ENCODE measurements at places on chromosomes 12 and 14.

DNA sequence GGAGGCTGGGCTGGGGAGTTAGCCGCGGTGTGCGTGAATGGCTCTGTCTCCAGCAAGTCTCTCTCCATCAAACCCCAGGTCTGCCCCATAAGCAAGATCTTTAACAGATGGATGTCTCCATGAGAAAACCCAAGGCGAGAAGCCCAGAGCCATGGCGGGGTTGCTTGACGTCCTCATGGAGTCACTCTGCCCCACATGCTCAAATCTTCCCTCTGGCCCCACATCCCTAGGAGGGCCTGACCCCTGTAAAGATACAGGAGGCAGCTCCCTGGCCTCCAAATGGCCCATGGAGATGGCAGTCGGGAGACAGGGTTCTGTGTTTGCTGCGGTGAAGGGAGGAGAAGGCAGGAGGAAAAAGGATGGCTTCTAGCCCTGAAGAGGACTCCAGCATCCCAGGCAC is 49.3 kb downstream of the C14orf132 start:
- no peak for DNase-seq

DNA sequence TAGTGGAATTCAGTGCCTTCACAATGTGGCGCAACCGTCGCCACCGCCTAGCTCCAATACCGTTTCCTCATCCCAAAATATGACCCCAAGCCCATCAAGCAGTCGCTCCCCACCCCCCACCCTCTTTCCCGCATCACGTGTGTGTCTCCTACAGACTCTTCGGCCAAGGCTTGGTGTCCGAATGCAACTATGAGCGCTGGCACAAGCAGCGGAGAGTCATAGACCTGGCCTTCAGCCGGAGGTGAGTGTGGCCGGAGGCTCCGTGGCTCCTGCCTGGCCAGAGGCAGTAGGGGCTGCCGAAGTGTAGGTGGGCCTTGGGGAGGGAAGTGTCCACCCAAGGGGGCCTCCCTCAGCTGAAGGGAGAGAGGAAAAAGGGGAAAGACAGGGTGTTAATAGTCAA is 15.8 kb downstream of the CYP46A1 start:
- DNase-seq: no peak

DNA sequence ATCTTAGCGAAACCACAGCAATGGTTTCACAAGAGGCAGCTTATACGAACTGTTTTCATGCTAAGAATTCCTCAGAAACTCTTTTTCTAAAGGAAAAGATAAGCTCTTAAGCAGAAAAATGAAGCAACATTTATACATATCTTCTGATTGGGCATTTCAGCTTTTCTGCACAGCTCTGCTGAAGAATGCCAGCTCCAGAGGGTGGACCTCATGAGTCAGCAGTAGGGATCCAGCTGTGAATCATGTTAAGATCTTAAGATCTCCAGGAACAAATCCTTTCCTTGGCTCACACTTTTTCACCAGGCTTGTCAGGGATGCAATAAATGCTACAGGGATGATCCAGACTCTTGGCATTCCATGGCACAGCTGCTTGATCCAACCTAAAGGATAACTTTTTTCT is 477.1 kb upstream of the CCDC196 start:
- peak; percentile 53 for DNase-seq

- no peak for DNase-seq
Measured at GRCh38 chr12:32377344-32378055, 21.9 kb upstream of the FGD4 start.

- DNase-seq: no peak
Measured at GRCh38 chr14:93676416-93676958, 111.8 kb downstream of the PRIMA1 start.

- no peak for DNase-seq
Measured at GRCh38 chr12:118840399-118840798, 140.9 kb upstream of the SRRM4 start.

DNA sequence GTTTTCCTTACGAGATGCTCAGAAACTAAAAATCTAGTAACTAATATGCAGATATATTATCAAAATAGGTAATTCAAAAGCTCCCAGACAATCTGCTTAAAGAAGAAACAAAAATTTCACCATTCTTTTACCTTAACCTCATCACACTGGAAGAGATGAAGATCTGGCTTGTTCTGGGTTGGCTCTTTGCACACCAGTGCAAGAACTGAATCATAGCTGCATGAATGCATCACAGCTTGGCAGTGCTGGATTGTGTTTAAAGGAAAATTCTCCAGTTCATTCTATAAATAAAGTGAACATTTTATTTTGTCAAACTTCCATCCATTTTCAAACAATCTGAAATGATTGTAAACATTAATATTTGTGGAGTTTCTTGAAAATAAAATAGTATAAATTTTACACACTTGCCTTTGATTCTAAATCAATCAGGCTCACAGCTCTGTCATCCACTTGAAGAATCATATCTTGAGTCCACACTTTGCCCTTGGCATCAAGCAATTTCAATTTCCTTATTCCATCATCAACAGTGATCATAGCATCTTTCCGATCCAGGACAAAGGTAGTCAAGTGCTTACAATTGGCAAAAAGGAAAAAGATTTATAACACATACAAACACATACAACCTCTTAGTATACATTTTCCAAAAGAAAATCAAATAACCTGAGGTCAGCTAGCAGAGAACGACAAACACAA is 119.8 kb downstream of the EPS8 start:
- peak; percentile 14 for DNase-seq

- no peak for DNase-seq
Measured at GRCh38 chr14:50808053-50808452, 22.9 kb downstream of the NIN start.

- DNase-seq: no peak
Measured at GRCh38 chr14:99173086-99173485, 98.9 kb downstream of the BCL11B start.

DNA sequence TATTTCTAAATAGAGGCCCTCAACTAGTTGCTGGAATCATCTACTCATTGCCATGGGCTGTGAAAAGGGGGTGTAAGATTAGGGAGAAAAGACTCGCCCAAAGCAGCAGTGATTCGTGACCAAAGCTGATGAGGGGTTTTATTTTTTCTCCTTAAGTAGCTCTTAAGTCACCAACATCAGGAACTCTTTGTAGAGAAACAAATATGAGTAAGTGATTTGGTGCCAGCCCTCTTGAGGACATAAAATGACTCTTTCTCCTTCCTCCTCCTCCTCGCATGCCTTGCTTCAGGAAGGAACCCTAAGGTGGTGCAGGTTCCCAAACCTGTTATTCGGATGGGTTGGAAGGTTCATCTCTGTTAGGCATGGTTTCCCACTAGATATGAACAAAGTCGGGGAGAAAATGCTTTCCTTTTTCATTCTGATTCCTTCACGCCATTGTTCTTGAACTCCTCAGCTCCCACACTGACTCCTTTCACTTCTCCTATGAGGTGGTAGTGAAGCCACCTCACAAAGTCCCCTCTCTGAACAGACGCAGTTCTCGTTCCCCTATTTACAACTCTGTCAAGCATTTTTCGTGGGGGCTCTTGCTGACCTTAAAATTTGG is 113.4 kb downstream of the ETV6 start:
- no peak for DNase-seq

- no peak for DNase-seq
Measured at GRCh38 chr12:67957383-67957782, 31.9 kb upstream of the IFNG-AS1 start.

- no peak for DNase-seq
Measured at GRCh38 chr14:53628732-53629430, 327.7 kb downstream of the BMP4 start.

- no peak for DNase-seq
Measured at GRCh38 chr14:65833267-65833880, 420.8 kb downstream of the FUT8 start.

- no peak for DNase-seq
Measured at GRCh38 chr12:15620741-15621539, 168.2 kb downstream of the EPS8 start.

- DNase-seq: peak; percentile 30
Measured at GRCh38 chr12:89016970-89017778, 335.1 kb downstream of the DUSP6 start.

DNA sequence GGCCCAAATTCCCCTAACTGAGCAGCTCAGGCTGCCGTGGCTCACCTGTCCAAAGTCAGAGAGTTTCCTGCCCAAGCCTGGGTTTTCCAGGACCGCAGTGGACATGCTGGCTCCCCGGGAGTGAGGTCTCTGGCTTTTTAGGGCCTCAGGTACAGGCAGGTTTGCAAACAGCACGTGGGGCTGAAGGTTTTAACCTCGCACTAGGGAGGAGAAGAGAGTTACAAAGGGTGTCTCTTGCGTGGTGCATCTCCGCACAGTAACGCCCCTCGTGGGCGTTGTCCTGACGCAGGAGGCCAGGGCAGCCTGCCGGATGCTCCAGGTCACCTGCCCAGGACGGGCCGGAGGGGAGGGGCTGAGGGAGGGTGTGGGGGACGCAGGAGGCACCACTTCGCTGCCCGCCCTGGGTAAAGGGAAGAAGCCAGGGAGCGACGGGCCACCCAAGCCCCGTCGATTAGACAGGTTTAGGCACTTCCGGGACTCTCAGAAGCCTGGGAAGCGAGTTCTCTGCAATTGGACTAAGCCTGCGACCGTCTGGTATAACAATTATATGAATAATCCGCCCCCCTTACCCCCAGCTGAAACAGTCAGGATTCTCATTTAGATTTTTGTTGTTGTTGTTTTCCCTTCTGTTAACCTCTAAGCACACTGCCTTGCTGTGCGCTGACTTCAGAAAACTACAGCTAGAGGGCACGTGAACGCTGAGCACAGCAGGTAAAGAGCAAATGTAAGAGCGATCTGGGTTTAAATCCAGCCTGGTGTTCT is at the start of gene PAH:
Gene PAH (minus strand): TSS at position 219 of the 762 bp plus-strand sequence. CDS start 114 bp downstream, at position 105.
- no peak for DNase-seq

- no peak for DNase-seq
Measured at GRCh38 chr14:64728856-64729255, 24.6 kb downstream of the PLEKHG3 start.

DNA sequence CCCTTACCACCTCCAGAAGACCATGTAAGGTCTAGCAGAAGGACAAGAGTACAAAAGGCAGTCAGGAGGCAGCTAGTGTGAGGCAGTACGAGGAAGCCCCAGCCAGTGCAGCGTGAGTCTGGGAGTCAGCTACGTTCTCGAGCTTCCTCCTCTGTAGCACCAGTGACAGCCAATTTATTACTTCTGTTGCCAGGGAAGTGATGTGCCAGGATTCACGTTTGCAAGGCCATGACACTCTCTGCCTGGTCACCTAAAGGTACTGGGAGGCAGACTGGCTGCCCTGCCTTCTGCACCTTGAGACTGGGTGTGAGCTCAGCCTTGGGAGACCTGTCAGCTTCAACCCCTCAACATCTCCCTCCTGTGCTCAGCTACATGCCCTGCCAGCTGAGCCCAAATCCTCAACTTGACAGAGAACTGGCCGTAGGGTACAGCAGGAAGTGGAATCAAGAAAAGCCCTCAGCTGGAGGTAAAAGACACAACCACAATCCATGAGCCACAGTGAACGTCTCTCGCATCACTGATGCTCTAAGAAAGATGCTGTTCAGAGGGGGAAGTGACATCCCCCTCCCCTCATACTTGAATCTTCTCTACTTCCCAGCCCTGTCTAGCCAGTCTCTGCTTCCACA is 182.5 kb upstream of the RGS6 start:
- DNase-seq: no peak

- no peak for DNase-seq
Measured at GRCh38 chr12:86735851-86736250, 479.7 kb upstream of the MGAT4C start.

DNA sequence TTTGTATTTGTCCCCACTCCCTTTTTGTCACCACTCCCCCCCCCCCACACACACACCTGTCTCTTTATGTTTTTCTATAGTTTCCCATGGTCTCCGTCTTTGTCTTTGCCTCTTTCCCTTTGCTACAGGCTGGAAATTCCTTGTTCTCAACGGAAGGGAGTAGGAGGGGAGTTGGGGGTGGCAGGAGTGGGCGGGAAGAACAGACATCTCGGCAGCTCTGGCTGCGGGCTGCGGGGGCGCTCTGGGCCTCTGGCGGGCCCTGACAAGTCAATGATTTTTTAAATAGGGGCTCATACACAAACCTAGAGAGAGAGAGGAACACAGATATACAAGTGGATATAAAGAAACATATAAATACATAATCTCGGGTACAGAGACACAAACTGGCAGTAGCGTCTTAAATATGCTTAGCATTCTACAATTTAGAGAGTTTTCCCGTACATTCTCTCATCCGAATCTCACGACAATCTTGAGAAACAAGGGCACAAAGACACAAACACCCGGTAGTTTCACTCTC is 2.4 kb upstream of the NAB2 start:
- DNase-seq: peak; percentile 67

DNA sequence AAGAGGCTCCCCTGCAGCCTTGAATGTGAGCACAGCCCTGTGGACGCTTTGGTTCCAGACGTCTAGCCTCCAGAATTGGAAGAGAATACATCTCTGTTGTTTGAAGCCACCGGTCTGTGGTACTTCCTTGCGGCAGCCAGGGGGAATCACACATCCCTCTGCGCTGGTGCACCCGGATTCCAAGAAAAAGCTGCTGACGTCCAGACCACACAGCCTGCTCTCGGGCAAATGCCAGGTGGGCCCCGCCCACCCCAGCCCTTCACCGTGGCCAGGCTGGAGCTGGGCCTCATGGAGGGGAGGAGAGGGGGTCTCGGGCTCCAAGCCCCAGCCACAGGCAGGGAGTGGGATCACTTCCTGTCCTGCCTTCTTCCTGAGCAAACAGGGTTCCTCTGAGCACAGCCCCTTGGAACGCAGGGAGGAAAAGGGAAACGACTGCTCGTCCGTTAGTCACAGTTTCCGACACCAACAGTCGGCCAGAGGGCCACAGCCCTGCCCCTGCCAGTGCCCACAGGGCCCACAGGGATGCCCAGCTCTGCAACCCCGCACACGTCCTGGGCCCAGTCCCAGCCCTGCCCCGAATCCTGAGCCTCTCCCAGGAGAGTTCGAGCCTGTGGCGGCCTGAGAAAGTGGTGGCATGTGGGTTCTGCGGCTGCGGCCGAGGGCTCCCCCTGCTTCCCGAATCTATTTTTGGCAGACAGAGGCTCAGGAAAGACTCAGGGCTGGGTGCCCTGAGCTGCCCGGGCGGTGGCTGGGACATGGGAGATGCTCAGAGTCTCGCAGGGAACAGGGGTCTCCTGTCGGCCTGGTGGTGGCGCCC is 85.3 kb downstream of the RFLNA start:
- peak; percentile 87 for DNase-seq

DNA sequence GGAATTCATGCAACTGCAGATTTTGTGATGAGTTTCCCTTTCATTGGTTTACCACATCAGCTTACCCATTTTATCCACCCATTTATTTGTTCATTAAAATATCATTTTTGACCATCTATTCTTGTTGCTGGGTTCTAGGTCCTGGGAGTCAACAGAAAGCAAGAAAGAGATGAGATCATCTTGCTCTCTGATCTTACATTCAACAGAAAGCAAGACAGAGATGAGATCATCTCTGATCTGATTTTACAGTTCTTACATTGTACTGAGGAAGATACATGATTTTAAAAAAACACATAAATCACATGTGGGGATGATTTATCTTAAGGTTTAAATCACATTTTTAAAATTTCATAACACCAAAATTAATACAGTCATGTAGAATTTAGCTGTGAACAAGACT is 2.3 kb downstream of the TAS2R46 start:
- no peak for DNase-seq

GRCh38 chr14:102255401-102256190 is 49.4 kb downstream of the MOK start:
- DNase-seq: peak; percentile 66

- no peak for DNase-seq
Measured at GRCh38 chr12:84056-84455, 17.5 kb downstream of the IQSEC3 start.

Measured in AG08396 (cell line).